ENCODE measurements at places on chromosomes 5 and 9.
A peak's percentile ranks its signal among the peaks of the same experiment; 100 is the strongest.

DNA sequence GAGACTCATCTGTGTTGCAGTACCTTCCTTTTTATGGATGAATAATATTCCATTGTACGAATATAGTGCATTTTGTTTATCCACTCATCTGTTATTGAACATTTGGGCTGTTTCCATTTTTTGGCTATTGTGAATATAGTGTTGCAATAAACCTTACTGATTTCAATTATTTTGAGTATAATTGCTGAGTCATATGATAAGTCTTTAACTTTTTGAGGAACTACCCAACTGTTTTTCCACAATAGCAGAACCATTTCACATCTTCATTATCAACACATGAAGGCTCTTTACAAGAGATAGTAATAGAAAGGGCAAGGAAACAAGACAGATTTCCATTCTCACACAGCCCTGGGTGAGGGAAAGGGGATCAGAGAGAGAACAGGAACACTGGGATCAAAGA is 329.2 kb downstream of the RAB3C start:
- no peak for DNase-seq

GRCh38 chr9:14935964-14936363 is 25.7 kb upstream of the FREM1 start:
- no peak for DNase-seq

GRCh38 chr9:9961487-9961886 is 651.3 kb downstream of the PTPRD start:
- DNase-seq = no peak

DNA sequence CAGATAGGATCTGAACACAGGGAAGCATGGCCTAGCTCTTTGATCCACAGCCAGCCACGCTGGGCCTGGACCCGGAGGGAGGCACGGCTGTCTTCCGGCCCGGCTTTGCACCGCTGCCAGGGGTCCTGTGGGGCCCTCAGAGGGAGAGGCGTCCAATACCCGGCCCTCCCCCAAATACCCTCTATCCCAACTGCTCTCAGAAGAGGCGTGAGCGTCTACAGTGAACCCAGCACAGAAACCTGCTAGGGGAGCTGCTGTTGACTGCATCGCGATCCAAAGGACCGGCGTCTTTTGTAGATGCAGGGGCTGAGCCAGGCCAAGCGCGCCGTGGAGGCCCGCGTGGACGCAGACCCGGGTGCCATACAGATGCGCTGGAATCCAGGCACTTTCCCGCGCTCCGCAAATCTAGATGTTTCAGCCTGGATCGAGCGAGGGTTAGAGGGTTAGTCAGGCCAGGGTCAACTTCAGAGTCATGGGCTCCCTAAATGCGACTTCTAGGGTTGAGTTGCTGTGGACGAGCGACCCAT is 1.1 kb upstream of the TCF7 start:
- no peak for DNase-seq

- no peak for DNase-seq
Measured at GRCh38 chr5:159179529-159180305, 29.6 kb downstream of the RNF145 start.

DNA sequence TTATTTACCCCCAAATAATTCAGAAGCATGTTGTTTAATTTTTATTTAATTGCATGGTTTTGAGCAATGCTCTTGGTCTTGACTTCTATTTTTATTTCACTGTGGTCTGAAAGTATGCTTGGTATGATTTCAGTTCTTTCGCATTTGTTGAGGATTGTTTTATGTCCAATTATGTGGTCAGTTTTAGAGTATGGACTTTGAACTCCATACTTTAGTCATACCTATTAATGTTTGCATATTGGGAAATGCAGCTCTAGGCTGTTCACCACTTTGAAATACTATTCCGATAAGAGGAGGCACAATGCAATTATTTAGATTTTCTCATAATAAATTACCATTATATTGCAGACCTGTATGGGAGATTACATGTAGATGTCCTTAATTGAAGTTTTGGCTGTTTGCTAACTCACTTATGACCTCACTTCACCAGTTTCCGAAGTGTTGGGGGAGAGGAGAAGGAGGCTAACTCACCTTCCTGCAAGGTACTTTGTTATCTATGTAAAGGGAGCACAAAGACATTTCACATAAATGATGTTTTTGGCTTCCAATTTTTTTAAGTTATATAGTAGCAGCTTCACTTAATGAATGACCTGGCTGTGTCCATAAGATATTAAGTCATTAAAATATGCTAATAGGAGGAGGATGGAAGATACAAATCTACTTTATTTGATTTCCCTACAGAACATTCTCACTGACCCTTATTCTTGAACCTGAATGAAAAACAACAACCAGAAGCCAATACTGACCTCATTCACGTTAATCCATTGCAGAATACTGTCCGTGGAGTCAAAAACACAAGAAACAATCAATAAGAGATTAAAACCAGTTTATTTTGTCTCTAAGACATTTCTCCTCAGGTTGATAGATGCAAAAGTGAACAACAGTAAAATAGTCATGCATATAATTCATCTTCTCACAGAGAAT is 970.3 kb upstream of the ARRDC3 start:
- DNase-seq = no peak

DNA sequence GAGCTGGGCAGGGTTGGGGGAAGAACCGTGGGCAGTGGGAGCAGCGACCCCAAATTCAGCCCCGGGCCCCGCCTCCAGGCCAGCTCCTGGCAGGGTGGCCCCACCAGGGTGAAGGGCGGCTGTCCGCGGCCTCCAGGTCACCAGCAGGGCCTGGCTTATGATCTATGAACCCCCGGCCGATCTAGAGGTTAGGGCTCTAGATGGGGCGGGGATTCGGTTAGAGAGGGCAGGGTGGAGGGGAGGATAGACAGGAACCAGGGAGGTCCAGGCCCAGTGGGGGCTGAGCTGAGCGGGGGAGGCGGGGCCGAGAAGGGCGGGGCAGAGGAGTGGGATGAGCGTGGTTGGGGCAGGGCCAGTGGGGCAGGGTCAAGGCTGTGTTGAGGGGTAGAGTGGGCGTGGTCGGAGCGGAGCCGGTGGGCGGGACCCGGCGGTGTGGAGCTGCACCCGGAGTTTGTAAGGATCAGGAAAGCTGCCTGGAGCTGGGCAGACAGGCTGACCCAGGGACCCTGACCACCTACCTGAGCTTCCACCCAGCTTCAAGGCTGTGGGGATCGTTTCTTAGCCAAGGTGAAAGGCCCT is 29.3 kb upstream of the OBP2B start:
- DNase-seq = peak; percentile 15

DNA sequence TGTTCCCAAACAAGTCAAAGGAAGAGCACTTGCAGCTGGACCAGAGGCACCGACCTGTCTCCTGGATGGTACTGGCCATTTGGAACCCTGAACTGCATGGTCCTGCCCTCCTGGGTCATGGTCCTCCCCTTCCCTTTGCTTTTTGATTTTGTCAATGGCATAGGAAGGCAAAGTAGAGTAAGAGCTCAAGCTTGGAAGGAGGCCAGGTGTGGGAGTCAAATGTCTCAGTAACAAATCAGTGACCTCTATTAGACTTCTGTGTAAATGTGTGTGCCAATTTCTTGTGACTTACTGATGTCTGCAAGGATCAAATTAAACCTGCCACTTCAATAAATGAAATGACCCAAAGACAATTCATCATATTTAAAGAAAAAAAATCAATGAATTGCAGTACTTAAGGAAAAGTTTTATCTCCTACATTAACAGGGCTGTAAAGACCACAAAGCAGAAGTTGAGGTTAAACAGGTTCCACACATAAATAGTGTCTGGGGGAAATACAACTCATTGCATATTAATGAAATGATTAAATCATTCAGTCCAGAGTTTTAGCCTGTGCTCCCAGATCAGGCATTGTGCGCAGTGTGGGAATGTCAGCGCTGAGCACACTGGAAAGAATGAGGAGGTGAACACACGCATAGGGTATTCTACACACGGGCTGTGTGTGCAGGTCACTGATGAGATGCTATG is 32.7 kb downstream of the OSMR start:
- no peak for DNase-seq

GRCh38 chr5:173065155-173065554 is 9.0 kb downstream of the CREBRF start:
- peak; percentile 25 for DNase-seq

DNA sequence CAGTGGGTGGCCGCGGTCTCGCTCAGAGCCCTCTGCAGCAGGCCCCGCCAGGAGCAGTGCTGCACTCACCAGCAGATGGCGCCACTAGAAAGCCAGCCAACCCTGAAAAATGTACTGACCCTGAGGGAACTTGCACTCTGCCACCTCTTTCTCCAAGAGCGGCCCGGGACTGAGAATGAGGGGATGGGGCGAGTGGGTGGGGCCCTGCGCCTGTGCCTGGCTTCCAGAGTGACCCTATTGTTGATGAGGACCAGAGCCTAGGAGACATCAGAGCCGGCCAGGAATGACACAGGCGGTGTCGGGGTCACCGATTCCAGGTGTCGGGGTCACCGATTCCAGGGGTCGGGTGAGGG is 2.9 kb upstream of the IL17B start:
- DNase-seq = peak; percentile 67

DNA sequence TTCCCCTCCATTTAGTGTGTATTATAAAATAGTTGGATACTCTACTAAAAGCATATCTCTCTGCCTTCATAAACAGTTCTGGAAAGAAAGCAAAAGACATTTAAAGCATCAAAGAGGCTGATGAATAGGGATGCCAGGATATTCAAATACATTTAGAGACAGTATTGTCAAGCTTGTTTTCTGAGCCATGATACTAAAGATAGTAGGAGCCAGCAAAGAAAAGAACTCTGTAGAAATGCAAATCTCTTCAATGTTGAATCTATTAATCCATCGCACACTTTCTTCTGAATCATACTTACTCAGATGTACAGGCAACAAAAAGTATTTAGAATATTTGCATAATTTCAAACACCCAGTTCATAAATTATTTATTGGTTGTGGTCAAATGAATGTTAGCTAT is 207.1 kb upstream of the MEF2C start:
- DNase-seq = no peak

DNA sequence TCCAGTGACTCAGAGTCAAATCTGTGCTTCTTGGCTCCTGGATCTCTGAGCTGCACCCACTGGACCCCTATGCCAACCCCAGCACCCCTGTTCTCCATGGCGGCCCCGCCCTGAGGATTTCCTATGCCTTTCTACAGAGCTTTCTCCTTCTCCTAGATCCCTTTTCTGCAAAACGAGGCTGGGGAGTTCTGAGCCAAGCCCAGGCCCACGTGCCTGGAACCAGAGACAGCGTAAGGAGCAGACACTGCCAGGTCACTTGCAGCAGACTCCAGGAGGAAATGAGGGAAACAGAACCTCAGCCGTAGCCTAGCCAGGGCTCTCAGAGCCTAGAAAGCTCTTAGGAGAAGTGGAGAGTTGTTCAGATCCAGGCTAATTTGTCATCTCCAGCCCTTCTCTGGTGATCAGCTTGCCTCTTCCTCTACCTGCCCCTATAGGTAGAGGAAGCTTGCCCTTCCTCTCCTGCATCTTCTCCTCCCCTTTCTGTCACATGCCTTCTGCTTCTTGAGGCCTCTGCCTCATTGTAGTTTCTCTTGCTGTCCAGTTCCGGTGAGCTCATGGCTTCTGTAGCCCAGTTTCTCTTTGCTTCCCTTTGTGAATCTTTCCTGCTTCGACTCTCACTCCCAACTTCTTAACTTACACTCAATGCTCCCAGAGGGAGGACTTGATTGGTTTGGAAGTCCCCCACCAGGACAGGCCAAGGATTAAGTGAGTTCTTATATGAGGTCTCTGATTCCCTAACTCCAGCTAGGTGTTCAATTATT is 163.4 kb downstream of the RGS3 start:
- DNase-seq = no peak

GRCh38 chr9:84385386-84386040 is 45.0 kb upstream of the SLC28A3 start:
- DNase-seq = no peak

- DNase-seq = no peak
Measured at GRCh38 chr5:133341915-133342710, 270.2 kb downstream of the FSTL4 start.

DNA sequence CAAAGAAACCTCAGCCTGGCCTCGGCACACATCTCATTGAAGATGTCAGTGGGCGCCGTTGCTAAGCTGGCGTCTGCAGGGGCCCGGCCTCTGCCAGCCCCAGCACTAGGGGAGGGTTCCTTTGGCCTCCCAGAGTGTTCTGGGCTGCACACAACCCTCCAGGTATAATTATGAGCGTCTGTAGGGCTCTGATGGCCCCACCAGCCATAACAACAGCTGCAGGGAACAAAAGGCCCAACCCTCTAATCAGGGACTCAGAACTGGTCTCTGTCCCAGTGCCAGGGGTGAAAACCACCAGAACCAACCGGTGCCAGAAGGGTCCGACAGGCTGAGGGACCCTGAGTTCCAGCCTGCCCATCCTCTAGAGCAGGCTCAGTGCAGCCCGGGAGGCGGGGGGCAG is 39.5 kb upstream of the SLC12A7 start:
- DNase-seq = no peak

DNA sequence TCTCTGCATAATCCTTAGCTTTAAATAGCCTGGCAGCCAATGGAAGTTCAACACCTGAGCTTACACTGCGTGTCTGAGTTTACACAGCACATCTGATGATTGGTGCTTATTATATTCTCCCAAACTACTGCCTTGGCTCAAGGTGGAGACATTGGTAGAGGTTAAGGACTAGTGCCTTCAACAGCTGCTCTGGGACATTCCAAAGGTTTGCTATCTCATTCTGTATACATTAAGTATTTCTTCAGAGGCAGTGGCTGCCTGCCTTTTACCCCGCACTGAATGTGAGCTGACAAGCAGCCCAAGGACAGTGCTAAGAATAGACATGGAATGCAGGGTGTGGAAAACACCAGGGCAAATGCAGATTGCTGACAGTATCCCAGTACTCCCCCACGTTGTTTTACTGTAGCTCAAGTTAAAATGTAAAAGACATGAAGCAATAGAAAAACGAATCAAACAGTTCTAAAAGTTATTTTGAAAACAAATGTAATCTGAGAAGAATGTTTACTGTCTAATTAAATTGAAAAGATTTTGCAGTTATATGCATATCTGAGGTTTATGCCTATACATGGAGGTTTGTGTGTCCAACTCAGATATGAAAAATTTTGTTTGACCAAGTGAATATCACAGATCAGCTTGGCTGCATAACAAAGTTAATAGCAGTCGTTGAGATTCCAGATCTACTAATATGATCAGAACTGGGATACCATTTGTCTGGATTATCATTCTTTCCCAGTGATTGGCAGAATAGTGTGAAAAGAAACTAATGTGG is 1.8 kb downstream of the HSPB3 start:
- DNase-seq = no peak

DNA sequence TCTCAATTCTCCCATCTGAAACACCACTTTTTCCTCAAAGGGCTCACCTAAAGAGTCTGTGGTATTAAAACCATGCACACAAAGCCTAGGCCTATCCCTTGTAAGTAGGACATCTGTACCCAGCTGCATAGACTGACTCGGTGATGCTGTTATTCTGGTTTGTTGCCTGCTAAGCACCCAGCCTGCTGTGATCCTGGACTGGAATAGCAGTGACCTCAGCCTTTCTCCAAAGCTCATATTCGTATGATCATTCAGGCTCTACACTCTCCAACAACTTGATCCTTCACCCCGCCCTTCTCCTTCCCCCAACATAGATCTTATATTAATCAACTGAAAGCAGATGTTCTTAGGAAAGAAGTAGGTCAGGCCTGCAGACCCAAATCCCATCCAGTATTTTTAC is 81.4 kb upstream of the WWC1 start:
- DNase-seq = no peak
